ENCODE measurements at places on chromosomes 11 and 22.
A peak's percentile ranks its signal among the peaks of the same experiment; 100 is the strongest.

- DNase-seq = no peak
Observed at GRCh38 chr11:63502252-63502820, 3.5 kb upstream of the LGALS12 start.

- no peak for DNase-seq
Observed at GRCh38 chr22:44664149-44664548, 37.9 kb upstream of the PRR5 start.

- DNase-seq = no peak
Observed at GRCh38 chr11:22752908-22753310, 76.7 kb downstream of the SVIP start.

DNA sequence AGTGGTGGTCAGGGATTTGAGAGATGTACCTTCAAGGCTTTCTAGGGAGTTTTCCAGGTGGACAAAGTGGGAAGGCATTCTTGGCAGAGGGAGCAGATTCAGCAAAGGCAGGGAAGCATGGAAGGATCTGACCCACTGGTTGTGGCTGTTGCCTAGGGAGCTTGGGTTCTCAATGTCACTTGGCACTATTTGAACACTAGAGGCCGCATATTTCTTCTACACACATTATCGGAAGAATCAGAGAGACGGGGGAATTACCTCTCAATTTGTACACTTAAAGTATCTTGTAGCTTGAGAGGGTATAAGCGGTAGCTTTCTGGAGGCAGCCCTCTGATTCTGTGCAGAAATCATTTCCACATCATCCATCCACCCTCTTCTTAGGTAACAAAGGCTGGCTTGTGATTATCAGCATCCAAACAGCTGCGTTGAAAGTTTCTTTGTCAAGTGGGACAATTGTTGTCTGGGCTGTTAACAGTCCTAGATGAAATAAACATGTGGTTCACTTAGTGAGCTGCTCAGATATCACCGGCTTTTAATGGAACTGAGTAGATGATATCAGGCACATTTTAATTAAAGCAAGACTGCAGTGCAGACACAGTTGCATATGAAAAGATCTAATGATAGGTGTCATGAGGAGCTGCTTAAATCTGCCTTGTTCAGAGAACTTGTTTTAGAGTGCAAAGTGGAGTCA, 2.6 kb downstream of the NELL1 start:
- DNase-seq = no peak

DNA sequence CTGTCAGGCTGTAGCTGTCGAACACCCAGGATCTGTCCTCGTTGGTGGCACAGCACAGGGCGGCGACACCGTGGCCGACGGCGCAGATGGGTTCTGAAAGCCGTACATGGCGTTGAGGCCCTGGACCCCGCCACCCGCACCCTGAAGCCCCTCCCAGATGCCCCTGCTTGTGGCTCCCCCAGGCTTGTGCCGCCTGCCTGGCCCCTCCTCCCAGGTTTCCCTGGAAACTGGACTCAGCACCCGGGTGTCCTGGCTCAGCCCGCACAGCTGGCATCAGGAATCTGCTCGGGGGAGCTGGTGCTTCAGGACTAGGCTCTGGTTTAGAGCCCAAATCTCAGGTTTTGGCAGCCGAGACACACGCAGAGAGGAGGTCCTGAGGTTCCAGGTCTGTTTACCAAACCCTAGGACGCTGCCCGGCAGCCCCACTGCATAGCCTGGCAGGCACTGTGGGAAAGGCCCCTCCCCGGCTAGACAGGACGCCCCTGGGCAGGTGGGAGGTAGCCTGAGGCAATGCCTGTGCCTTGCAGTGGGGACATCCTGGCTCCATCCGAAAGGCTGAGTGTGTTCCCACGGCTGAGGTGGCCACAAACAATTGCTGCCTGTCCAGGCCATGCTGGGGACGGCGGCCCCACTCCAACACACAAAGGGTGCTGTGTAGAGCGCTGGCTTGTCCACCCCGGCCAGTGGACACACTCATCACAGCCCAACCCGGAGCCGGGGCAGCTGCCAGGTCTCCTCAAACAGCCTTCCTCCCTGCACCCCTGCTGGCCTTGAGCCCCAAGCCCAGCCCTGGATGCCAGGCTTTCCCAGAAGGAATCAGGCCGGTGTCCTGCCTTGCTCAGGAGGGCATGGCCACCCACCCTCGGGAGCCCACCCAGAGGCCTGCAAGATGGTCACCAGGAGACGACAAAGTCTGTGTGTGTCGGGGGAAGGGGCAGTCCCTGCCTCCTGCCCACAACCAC, 4.6 kb downstream of the GATD1 start:
- no peak for DNase-seq

GRCh38 chr11:119506436-119506835, 83.5 kb upstream of the THY1 start:
- no peak for DNase-seq

- no peak for DNase-seq
Observed at GRCh38 chr11:1998290-1998689, 648 bp upstream of the H19 start.

DNA sequence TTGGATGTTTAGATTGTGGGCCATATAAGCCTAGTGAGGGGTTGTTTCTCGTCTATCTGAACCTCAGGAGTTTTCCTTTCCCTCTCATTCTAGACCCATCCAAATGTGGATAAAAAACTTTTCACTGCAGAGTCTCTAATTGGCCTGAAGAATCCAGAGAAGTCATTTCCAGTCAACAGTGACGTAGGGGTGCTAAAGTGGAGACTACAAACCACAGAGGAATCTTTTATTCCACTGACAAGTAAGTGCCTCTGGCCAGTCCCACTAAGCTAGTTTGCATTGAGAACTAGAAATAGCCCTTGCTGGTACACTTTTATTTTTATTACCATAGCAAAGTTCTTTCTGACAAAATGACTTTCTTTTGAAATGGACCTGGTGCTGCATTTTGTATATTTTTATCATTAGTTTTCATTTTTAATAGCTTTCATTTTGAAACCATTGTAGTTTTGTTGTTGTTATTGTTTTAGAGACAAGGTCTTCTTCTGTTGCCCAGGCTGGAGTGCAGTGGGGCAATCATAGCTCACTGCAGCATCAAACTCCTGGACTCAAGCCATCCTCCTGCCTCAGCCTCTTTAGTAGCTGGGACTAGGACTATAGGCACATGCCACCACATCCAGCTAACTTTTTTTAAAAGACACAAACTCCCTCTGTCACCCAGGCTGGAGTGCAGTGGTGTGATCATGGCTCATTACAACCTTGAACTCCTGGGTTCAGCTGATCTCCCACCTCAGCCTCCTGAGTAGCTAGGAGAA, 14.6 kb upstream of the PHLDB1 start:
- DNase-seq = no peak

DNA sequence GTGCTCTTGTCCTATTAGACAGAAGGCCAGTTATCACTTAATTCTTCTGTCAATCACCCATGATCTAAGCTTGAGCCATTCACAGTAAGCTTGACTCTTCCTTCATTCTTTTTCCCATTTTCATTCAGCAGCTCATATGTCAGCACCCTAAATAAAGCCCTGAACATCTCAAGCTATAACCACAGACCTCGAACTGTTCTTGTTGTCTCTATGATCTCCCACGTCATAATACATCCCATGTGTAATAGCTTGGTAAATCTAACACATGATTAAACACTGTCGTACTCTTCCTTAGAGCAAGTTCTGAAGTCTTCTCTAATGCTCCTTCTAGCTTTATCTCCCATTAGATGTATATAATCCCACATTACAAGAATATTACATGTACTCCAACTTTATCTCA, 14.4 kb downstream of the MUC15 start:
- no peak for DNase-seq

GRCh38 chr11:13333456-13333957, 55.9 kb downstream of the BMAL1 start:
- DNase-seq = peak; percentile 21

DNA sequence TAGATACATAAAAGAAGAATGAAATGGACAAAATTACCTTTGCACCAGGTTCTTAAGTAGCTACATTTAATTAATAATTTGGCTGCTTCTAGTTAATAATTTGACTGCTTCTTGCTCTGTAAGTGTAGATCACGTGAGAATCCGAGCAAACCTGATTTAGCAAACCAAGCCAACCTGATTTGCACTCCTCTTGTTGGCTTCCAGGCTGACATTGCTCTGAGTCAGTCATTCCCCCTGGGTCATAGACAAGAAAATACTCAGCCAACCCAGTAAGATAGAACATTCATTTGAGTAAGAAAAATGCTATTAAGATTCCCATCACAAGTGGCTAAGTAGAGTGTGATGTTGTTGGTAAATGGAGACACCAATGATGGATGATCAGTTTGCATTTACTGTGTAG, 304.1 kb downstream of the C11orf87 start:
- no peak for DNase-seq

DNA sequence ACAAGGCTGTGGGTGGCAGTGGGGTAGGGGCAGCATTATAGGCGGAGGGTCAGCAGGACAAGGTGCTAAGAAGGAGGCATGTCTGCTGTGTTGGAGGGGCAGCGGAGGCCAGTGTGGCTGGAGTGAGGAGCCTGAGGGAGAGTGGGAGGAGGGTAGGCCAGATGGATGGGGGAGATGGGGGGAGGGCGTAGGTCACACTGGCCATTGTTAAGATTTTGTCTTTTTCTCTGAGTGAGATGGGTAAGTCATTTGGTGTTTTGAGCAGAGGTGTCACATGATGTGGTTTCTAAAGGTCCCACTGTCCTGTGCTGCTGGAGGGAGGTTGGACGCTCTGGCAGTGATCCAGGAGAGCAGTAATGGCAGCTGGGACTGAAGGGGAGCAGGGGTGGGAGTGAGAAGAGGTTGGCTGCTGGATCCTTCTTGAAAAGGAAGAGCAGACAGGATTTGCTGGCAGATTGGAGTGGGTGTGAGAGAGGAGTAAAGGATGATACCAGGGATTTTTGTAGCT, 9.8 kb downstream of the PPP6R3 start:
- DNase-seq = no peak

Measured in Caco-2 (cell line).